Heart right ventricle (tissue), 16 donors: ENCODE measurements at places on chromosomes 13 and 19.

DNA sequence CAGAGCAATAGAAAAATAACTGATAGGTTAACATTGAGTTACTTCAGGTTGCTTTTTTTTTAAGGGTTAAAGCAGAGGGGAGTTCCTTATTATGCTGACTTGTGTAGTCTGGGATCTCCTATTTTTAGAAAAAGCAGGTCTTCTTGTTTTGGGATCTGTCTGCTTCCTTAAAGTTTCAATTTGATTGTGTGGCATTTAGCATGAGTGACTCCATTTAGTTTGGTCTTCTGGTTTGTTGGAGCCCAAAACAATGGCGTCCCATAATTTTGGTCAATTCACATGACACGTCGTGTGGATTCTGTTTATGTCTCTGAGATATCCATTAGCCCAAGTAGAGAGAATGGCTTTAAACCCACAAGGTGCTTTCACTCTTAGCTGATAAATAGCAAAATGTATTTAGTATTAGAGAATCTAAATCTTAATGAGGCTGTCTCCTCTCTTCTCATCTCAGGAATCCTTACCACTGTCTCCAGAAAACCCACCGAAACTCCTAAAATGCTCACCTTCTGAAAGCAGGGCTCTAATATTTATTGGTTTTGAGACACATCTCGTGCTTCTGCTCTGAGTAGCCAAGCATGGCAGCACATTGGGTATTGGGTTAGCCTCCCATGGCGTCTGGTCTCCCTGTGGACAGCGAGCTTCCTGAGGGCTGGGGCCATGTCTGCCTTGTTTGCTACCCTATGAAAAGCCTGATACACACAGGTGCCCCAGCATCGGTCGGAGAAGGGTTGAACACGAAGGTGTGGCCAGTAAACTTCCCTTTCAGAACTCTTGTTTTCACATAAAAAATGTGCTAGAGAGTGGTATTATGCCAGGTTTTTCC is 67.2 kb upstream of the GPR183 start:
- H3K27ac ChIP-seq: no peak overlapping the region
- no peaks in the 10 kb centered on the region for H3K27me3 ChIP-seq
- peaks cover 51% of the 10 kb centered on the region for H3K36me3 ChIP-seq

GRCh38 chr13:48500652-48501197 is 32.2 kb downstream of the RCBTB2 start:
- H3K36me3 ChIP-seq: peaks cover 3% of the 10 kb centered on the region
- H3K4me3 ChIP-seq: no peak overlapping the region
- H3K4me1 ChIP-seq: no peaks in the 10 kb centered on the region
- H3K27ac ChIP-seq: no peak overlapping the region

DNA sequence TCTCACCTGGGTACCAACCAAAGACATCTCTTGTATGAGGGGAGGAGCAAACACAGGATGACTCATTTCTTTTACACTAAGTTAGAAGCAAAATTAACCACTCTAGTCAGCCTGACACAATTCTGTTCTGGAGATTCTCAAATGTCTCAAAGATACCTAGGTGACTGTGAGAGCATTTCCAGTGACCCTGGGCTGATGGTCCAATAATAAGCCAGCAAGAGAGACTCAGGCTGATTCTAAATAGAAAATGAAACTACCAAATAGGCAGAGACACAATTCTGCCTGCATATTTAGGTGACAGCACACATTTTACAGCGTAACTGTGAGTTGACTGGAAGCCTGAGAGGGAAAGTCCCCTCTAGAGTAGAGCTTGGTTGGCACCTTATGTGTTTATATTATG is 16.3 kb downstream of the ZNF91 start:
- peaks cover 14% of the 10 kb centered on the region for H3K36me3 ChIP-seq
- peaks cover 4% of the 10 kb centered on the region for H3K4me1 ChIP-seq
- no peaks in the 10 kb centered on the region for H3K27me3 ChIP-seq
- H3K4me3 ChIP-seq: no peak overlapping the region
- DNase-seq: no peak

DNA sequence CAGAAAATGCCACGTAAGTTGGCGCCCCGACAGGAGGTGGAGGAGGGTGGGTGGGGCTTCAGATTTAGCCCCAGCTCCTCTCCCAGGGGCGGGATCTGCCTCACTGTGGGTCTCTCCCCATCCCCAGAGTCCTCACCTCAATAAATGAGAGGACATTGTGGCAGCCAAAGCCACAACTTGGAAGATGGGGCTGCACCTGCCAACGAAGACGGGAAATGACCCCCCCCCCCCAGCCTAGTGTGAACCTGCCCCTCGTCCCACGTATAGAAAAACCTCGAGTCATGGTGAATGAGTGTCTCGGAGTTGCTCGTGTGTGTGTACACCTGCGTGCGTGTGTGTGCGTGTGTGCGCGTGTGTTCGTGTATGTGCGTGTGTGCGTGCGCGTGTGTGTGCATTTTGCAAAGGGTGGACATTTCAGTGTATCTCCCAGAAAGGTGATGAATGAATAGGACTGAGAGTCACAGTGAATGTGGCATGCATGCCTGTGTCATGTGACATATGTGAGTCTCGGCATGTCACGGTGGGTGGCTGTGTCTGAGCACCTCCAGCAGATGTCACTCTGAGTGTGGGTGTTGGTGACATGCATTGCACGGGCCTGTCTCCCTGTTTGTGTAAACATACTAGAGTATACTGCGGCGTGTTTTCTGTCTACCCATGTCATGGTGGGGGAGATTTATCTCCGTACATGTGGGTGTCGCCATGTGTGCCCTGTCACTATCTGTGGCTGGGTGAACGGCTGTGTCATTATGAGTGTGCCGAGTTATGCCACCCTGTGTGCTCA is 1.5 kb upstream of the TRAPPC5 start:
- H3K36me3 ChIP-seq: no peaks in the 10 kb centered on the region
- peaks cover 31% of the 10 kb centered on the region for H3K27me3 ChIP-seq
- no peak overlapping the region for H3K4me3 ChIP-seq
- H3K4me1 ChIP-seq: no peaks in the 10 kb centered on the region
- no peak for DNase-seq

DNA sequence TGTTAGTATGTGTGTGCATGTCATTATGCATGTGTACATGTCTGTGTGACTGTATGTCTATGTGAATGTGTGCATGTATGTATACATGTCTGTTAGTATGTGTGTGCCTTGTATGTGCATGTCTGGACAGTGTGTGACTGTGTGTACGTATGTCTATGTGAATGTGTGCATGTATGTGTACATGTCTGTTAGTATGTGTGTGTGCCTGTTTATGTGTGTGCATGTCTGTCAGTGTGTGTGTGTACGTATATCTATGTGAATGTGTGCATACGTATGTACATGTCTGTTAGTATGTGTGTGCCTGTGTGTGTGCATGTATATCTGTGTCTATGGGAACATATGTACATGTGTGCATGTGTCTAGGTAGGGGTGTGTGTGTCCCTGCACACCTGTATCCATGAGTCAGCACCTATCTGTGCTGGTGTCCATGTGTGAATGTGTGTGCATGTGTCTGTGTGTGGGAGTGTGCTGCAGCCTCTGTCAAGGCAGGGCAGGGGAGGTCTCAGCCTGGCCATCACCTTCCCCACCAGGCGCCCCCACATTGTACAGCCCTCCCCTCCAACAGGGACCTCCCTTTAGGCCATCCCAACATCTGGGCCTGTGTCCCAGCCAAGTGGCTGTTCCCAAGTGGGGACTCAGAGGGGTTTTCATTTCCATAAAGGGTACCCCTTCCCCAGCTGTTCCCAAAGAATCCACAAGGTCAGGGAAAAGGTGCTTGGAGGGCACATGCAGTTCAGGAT is 4.4 kb downstream of the GAS6 start:
- H3K4me3 ChIP-seq: no peak overlapping the region
- DNase-seq: peak; percentile 1
- H3K27ac ChIP-seq: no peak overlapping the region
- H3K4me1 ChIP-seq: peaks cover 87% of the 10 kb centered on the region

DNA sequence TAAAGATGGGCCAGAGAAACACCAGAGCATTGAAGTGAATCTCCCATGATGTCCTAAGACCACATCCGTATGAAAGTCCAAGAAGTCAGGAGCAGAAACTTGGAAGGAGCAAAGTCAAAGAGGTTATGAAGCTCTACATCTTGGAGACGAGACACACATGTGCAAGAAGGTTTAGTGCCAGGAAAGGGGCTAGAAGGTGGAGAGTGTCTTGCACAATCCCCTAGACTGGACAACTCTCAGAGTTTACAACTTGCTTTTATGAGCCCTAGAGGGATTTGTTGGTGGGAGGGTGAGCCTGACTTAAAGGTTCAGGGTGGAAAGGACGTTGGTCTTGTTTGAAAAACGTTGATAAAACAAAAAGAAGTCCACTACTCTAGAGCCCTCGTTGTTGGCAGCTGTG is 150.6 kb downstream of the GPC6 start:
- no peaks in the 10 kb centered on the region for H3K4me1 ChIP-seq
- no peak for DNase-seq
- H3K36me3 ChIP-seq: no peaks in the 10 kb centered on the region
- H3K27me3 ChIP-seq: no peaks in the 10 kb centered on the region
- no peak overlapping the region for H3K4me3 ChIP-seq
- no peak overlapping the region for H3K27ac ChIP-seq

- no peak overlapping the region for H3K4me3 ChIP-seq
- H3K4me1 ChIP-seq: no peaks in the 10 kb centered on the region
- H3K27me3 ChIP-seq: peaks cover 27% of the 10 kb centered on the region
- no peaks in the 10 kb centered on the region for H3K36me3 ChIP-seq
- H3K27ac ChIP-seq: peak overlapping the region; percentile 47
- no peak for DNase-seq
Observed at GRCh38 chr19:8663920-8664670, 33.7 kb downstream of the NFILZ start.
